ENCODE measurements at places on chromosomes 12 and 14. TPM values are rescaled to one million over a fixed set of nuclear protein-coding genes. Genes with fewer than 3 reads are reported as not detected.
A peak's percentile ranks its signal among the peaks of the same experiment; 100 is the strongest.

DNA sequence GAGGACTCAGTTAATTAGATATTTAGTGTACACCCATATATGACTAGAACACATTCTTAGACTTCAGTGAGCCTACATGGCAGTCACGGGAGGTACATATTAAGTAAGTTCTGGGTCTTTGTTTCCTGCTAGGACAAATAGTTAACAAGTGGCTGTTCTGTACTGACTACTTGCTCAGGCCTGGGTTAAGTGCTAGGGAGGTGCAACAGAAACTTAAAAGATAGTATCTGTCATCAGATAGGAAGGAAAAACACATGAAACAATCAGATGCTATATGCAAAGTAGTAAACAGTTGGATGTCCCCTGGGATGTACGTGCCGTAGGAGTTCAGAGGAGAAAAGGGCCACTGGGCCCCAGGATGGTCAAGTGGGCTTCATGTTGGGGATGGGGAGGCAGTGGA, 59.5 kb downstream of the SLC4A8 start:
- no peak for DNase-seq

DNA sequence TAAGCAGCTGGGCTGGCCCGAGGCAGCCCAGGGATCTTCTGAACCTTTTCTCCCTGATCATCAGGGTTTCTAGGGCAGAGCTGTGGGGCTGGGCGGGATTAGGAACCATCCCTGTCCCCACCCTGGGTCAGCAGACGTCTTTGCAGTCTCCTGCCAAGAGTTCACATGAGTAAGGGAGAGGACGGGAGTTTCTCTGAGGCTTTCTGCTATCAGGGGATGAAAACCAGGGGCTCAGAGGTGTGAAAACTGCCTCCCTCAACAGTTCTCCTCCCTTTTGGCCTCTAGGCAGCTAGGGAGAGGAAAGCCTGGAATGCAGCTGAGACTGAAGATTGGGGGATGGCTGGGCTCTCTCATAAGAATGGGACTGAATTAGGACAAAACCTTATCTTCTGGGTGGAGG, 7.9 kb downstream of the ZNF385A start:
- no peak for DNase-seq

Gene TAS2R7
- total RNA-seq: not detected

- DNase-seq: no peak
Measured at GRCh38 chr14:95231966-95232633, 74.8 kb upstream of the DICER1 start.

Gene E2F7
- total RNA-seq: 15.9 TPM

Gene SMOC1
- total RNA-seq: 10.9 TPM

Gene SEC23A
- total RNA-seq: 61.9 TPM

Gene SSPN
- total RNA-seq: 2.1 TPM

DNA sequence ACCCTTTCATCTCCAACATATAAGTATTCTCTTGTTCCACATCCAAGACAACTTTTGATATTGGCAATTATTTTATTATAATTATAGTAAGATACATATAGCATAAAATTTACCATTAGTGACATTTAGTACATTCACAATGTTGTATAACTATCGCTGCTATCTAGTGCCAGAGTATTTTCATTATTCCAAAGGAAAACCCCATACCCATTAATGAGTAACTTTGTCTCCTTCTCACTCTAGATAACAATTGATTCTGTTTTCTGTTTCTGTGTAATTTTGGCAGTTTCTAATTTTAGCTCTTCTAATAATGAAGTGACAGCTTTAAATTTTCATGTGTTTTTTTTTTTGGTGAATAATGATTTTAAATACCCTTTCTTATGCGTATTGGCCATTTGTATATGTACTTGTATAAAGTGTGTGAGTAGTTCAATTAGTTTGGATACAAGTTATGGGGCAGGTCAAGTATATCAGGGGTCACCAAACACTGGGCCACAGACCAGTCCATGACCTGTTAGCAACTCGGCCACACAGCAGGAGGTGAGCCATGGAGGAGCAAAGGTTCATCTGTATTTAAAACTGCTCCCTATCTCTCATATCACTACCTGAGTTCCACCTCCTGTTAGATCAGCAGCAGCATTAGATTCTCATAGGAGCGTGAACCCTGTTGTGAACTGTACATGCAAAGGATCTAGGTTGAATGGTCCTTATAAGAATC, 97.2 kb upstream of the SYT1 start:
- DNase-seq: no peak

Gene C12orf42
- 0.29 TPM for total RNA-seq

DNA sequence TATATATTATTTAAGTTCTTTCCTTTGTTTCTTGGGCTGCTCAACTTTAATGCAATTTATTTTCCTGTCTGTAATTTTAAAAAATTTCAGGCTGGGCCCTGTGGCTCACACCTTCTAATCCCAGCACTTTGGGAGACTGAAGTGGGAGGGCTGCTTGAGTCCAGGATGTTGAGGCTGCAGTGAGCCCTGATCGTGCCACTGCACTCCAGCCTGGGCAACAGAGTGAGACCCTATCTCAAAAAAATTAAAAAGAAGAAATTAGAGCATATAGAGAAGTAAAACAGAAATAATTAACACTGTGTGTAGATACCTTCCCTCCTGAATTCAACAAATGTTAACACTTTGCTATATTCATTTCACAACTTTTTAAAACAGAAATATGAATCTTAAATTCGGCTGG, 74.2 kb downstream of the DENND5B start:
- no peak for DNase-seq

GRCh38 chr12:1740161-1740948, 49.5 kb downstream of the ADIPOR2 start:
- DNase-seq: no peak

GRCh38 chr12:73057428-73057827, 785.3 kb downstream of the TRHDE start:
- DNase-seq: no peak

GRCh38 chr12:70619471-70620152, 17.6 kb downstream of the PTPRB start:
- no peak for DNase-seq

- DNase-seq: no peak
Measured at GRCh38 chr14:81416194-81416952, 16.2 kb upstream of the STON2 start.

DNA sequence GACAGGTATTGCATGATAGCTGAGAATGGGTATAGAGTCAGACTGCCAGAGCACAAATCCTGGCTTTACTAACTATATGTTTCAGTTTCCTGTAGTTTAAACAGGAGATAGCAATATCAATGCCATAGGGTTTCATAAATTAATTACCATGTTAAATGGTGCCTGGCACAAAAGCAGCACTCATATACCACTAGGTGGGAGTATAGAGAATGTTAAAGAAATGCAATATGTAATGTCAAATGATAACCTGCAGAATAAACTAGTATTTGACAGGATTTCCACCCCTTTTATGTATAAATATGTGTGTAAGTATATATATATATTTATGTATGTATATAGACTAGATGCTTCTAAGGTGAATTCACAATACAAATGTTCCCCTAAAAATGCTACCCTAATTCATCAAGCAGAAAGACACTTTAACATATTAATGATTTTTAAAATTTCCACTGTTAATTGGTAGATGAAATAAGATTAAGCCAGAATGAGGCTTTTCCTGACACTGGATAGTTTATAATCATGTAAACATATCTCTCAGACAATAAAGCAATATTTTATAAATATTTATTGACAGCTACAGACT, 8.6 kb downstream of the WDR89 start:
- no peak for DNase-seq

Gene CLEC4D
- total RNA-seq: not detected

DNA sequence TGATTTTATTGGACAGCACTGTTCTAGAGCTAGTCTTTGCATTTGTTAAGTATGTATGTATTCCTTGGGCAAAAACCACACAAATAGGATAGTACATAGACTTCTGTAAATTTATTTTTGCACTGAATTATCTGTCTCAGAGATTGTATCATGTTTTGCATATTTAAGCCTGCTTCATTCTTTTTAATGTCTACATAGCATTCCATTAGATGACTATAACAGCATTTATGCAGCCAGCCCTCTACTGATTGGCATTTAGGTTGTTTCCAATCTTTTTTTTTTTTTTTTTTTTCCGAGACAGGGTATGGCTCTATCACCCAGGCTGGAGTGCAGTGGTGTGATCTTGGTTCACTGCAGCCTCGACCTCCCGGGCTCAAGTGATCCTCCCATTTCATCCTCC, 34.5 kb downstream of the SYNDIG1L start:
- no peak for DNase-seq

DNA sequence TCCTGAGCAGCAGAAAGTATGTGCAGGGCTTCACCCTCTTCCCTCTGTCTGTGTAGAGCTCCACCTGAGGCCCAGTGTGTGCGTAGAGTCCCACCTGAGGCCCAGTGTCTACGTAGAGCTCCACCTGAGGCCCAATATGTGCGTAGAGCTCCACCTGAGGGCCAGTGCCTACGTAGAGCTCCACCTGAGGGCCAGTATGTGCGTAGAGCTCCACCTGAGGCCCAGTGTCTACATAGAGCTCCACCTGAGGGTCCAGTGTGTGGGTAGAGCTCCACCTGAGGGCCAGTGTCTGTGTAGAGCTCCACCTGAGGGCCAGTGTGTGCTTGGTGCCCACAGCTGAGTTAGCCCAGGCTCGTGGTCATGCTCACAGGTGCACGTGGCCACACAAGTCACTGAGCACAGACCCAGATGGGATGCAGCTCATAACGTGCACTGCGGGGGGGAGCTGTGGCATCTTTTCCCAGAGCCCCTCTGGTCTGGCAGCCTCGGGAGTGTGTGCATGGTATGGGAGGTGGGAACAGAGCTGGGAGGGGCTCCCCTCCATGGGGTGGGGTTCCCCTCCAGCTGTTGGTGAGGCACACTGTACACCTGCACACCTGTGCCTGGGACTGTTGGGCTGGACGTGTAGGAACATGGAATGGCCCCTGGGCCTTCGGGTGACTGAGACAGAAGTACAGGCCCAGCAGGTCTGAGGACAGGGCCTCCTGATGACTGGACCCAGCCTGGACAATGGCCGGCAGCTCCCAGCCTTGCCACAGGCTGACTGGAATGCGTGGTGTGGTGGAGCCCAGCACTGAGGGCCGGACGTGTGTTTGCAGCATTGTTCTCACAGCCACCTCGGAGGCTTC, 20.1 kb downstream of the PACS2 start:
- DNase-seq: no peak

Gene LRTM2
- 0.48 TPM for total RNA-seq

Gene CLEC4A
- 1.0 TPM for total RNA-seq

Gene OR10P1
- total RNA-seq: not detected

Gene CPNE6
- total RNA-seq: not detected

DNA sequence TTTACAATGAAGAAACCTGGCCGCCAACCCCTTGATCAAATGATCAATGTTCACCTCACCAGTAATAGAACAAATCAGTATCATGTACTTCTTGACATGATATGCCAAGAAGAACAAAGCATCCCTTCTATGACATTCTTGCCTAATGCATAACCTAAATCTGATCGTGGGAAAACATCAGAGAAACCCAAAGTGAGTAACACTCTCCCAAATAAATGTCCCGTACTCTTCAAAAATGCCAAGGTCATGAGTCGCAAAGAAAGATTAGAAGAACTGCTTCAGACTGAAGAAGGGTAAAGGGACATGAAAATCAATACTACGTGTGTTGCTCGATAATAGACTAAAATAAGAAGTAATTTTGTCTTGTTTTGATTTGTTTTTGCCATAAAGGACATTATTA, 11.4 kb upstream of the SLC25A3 start:
- no peak for DNase-seq

DNA sequence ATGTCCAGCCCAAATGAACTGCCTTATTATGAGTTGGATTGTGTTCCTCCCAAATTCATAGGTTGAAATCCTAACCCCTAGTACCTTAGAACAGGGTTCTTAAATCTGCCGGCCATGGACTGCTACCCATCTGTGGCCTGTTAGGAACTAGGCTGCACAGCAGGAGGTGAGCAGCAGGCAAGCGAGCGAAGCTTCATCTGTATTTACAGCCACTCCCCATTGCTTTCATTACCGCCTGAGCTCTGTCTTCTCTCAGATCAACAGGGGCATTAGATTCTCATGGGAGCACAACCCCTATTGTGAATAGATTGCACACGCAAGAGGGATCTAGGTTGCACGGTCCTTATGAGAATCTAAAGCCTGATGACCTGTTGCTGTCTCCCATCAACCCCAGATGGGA, 9.8 kb upstream of the EML5 start:
- DNase-seq: no peak

DNA sequence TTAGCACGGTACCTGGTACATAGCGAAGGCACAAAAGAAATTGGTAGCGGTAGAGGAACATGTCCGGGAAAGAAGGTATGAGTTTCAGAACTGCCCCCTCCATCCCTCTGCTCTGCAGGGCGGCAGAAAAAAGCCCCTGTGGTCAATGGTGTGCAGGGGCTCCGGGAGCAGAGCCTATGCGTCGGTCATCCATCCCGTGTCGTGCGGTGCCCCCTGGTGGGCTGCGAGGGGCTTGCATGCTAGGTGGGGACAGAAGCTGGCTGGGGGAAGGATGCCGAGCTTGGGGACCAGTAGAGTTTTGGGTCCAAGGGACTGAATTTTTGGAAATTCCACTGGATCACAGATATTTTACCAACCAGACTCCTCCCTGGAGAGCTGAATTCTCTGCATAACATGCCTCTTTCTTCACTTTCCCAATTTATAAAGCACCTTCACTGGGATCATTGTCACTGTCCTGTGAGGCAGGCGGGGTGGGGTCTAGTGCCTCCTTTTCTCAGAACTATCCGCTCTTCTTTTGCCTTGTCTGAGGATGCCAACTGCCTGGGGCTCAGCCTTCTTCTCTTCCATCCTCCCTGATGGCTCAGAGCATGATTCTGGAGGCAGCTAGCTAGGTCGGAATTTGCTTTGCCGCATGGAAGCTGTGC, 148.7 kb downstream of the SMOC1 start:
- peak; percentile 90 for DNase-seq

DNA sequence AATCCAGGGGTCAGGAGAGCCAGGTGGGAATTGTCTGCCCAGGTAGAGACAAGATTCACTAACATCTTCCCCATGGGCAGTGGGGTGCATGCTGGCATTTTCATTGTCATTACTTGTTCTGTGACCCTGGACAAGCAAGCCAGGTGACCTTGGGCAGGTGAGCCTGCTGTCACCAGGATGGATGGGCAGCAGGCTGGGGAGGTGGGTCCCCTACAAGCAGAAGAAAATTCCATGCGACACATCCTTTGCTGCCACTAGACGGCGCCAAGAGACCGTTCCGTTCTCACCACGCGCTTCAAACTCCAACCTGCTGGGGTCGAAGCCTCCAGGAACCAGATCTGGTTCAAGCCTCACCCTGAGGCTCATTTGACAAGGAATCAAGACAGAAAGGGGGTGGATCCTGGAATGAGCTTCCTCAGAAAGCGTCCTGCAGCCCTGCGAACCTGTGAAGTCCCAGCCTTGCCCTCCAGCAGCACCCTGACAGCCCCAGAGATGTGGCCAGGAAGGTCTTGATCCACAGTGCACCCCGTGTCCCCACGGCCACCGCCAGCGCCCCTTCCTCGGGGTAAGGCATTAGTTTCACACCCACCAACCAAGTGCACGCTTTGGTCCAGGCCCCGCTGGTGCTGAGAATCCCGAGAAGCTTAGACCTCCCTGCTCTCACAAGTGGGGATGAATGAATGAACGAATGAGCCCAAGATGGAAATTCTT, 3.2 kb upstream of the DYNC1H1 start:
- peak; percentile 61 for DNase-seq

Gene AKT1
- total RNA-seq: 151 TPM
